ENCODE measurements at places on chromosomes 12 and 14.
A peak's percentile ranks its signal among the peaks of the same experiment; 100 is the strongest.

GRCh38 chr14:89927186-89927865 lies 27.2 kb downstream of the EFCAB11 start:
- no peak for DNase-seq

DNA sequence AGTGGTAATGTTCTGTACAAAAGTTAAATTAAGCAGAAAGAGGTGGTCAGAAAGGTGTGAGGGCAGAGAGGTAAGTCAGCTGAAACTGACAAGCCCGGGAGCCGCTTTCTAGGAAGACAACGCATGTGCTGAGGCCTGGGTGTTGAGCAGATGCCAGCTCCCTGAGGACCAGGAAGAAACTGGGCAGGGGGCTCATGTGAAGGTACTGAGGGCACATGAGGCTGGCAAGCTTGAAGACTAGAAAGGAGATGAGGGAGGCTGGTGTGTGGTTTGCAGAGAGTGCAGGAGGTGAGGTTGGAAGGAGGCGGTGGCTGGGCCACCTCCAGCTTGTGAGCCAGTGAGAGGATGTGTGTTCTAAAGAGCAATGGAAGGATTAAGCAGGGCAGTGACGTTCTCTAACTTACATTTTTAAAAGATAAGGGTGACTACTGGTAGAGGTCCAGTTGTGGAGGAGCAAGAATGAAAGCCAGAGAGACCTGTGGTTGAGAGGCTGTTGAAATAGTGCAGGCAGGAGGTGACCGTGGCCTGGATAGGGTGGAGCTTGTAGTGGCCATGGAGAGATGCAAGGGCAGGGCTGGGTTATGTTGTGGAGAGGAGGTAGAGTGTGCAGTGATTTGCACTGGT lies 29.1 kb downstream of the ZNF664 start:
- no peak for DNase-seq

- peak; percentile 16 for DNase-seq
Observed at GRCh38 chr14:24317141-24317928, 6.0 kb downstream of the LTB4R start.

GRCh38 chr12:20211541-20211940 lies 156.8 kb upstream of the PDE3A start:
- no peak for DNase-seq

DNA sequence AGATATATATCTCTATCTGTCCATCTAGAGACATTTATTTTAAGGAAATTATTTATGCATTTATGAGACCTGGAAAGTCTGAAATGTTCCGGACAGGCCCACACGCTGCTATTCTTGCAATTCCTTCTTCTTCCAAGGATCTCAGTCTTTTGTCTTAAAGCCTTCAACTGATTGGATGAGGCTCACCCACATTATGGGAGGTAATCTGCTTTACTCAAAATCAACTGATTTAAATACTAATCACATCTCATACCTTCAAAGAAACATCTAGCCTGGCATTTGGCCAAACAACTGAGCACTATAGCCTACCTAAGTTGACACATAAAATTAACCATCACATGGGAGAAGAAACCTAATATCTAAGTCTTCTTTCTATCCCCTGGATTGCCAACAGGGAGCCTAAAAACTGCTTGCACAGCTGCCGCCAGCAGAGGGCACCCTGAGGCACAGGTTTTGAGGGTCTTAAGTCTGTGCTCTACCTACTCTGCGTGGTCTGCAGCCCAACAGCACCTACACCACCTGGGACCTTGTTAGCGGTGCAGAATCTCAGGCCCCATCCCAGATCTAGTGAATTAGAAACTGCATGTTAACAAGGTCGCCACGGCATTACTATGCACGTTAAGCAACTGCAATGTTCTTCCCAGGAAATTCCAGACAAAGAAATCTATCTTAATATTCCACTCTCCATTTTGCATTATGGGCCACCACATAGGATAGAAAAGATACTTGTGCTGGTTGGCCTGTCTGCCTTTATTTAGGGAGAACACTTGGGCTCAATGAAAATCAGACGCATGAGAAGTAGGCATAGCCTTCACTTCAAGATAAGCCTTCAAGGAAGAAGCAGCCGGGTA lies 249.7 kb downstream of the FOXG1 start:
- DNase-seq, result peak; percentile 14

DNA sequence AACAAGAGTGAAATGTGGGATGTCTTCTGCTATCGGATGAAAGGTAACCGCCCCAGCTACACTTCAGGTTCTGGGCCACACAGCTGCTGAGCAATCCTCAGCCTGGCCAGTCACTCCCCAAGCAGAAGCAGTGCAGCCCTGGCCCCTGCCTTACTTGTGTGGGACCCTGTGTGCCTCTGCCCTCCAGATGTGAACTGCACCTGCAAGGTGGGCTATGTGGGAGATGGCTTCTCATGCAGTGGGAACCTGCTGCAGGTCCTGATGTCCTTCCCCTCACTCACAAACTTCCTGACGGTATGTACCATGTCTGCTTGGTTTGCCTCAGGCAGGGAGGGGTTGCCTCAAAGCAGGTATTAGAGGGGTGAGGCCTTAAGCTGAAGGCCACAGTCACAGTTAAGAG lies 85.6 kb downstream of the NT5DC3 start:
- no peak for DNase-seq

DNA sequence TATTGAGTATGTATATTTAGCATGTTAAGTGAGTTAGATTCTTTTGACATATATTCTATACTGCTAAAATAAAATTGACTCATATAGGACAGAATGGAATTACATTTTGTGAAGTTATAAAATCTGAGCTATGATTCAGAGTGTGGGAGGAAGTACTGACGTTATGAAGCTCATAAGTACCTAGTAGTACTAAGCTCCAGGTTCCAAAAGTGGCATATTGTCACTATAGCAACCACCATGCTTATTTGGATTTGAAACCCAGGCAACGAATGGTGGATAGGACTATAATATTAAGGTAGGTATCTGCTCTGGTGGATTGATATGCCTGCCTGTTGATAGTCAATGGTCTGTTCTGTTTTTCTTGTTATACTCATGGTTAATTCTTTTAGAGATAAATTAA lies 2.2 kb upstream of the FBXO33 start:
- no peak for DNase-seq

DNA sequence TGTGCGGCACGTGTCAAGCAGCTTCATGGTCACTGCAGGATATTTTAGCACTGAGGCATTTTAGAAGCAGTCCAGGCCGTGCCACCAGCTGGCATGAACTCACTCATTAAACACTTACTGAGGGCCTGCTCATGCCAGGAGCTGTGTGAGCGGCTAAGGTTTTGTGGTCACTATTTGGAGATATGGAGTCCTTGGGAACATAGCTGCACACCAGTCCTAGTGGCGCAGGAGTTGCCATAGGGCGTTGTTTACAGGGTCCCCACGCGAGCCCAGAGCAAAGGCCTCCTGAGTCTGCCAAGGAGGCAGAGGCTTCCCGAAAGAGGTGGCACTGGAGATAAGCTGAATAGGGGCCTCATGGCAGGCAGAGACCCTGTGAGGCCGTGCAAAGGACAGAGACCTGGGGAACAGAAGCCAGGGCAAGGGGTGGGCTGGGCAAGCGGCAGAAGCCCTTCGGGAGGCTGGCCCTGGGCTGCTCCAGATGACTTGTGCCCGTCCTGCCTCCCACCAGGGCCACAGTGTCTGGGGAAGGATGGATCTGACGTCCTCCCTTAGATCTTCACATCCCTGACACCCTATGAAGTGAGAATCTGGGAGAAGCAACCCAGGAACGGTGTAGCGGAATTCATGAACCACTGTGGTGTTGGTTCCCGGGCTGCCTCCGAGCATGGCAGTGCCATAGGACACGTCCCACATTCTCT lies 38.9 kb downstream of the SFSWAP start:
- no peak for DNase-seq

DNA sequence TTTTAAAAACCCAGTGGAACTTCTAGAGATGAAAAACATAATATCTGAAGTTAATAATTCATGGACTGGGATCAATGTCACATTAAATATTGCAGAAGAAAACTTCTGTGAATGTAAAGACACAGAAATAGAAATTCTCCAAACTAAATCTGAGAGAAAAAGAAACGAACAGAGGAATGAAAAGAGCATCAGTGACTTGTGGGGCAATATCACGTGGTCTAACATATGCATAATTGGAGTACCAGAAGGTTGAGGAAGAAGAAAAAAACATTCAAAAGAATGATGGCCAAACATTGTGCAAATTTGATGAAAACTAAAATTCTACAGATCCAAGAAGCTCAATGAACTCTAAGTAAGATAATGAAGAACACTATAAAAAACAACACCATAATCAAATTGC lies 130.8 kb downstream of the EFCAB11 start:
- DNase-seq, result no peak

GRCh38 chr12:124389725-124390441 lies 95.0 kb downstream of the RFLNA start:
- no peak for DNase-seq

- DNase-seq, result no peak
Observed at GRCh38 chr12:105798256-105798845, 340.4 kb downstream of the NUAK1 start.

- DNase-seq, result peak; percentile 72
Observed at GRCh38 chr12:89827592-89827991, 119.0 kb upstream of the ATP2B1 start.

GRCh38 chr12:125773033-125773640 lies 707.9 kb downstream of the AACS start:
- peak; percentile 63 for DNase-seq

DNA sequence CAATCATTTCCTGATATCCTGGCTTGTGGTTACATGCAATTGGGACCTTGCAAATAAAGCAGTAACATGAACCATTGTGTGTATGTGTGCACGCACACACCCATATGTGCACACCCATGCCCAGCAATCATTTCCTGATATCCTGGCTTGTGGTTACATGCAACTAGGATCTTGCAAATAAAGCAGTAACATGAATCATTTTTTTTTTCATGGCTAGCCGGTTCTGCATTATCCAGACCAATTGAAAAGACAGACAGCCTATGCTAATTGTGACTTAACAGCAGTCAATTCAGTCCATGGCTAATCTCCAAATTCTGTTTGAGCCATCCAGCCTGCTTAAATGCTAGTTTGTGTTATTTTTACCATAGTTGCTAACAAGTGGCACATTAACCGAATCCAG lies 134.3 kb downstream of the TTC7B start:
- no peak for DNase-seq

- DNase-seq, result no peak
Observed at GRCh38 chr12:120999191-121000120, 16.8 kb downstream of the C12orf43 start.
